ENCODE measurements at places on chromosomes 6 and 20.

DNA sequence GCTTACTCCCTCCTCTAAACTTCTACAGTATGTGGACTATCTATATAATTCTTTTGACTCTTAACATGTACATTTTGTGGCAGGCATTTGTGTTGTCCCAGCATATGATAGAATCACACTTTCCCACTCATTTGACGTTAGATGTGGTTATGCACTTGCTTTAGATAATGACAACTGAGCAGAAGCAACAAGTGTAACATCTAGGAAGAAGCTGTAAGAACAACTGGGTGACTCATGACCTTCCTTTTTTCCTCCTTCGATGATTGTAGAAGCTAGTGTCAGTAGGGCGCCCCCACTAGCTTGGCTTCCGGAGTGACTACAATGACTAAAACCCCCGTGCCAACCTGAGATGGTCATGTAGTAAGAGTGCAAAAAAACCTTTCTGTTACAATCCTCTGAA, 74.6 kb upstream of the CEP85L start:
- peak; percentile 84 for DNase-seq

DNA sequence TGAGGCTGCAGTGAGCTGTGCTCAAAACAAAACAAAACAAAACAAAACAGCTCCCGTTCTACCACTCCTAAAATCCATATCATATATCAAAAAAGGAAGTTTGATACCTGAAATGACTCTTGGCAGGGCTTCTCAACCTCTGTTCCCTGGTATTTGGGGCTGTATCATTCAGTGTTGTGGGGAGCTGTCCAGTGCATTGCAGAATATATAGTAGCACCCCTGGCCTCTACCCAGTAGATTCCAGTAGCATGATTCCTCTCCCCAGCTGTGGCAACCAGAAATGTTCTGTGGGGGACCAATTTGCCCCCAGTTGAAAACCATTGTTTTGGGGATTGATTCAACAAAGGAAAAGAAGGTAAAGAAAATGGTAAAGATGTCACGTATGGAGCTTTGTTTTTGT, 238.9 kb downstream of the PRL start:
- no peak for DNase-seq

- DNase-seq = peak; percentile 55
Observed at GRCh38 chr20:64077876-64078551, 1.3 kb downstream of the RGS19 start.

- DNase-seq = no peak
Observed at GRCh38 chr6:168162366-168162765, 83.4 kb upstream of the FRMD1 start.

DNA sequence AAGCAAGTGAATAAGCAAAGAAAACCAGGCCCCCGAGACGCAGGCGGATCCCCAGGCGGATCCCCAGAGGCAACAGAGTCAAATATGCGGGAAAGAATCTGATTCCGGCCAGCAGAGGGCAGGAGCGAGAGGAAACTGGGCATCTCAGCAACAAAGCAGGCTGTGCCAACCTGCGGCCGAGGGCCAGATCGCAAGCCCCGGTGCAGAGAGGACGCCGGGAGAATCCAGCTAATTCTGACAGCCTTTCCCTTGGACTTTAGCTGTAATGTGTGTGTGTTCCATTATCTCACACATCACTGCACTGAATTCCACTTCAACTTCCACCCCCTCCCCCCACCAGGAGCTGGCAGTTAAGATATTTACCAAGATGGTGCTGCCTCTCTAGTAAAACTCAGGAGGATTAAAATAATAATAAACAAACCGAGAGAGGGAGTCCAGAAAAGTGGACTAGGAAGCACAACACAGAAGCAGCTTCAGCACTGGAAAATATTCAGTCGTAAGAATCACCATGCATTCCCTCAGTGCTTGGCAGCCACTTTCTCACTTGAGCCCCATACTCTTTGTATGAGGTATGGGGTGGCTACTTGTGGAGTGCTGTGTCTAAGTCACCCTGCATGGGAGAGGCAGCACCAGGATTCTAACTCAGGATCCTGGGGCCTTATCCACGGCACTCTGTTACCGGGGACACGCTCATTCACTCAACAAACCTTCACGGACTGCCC, 66.2 kb upstream of the SNX9 start:
- DNase-seq = peak; percentile 85

DNA sequence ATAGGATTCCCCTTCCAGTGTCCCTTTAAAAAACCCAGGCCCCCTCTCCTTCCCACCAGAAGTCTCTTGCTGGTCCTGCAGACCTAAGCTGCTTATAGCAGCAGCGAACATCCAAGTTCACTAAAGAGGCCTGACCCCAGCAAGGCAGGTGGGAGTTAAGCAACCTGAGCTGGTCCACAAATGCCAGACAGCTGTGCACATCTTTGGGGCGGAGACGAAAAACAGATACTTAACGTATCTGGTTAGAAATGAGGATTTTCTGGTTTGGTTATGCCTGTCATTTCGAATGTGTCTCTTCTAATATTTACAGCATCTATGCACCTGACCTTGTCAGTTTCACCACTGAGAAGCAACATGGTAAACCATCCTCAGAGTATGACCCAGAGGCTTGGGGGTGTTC, 87.8 kb downstream of the SLC2A10 start:
- no peak for DNase-seq

DNA sequence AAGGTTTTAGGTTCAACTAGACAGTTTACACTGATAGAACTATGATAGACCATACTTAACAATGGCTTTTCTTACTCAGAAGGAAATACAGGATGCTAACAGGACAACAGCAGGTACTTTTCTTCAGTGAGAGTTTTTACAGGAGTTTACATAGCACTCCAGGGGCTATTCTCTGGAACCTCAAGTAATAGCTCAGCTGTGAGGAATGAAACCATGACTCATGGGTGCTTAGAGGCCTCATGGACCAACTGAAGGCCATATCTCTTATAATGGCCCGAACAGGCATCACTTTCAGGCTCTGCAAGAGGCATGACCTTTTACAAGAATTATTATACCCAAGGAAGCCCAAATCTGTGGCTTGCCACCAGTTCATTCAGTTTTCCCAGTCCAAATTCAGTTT, 31.8 kb downstream of the TREML1 start:
- no peak for DNase-seq

GRCh38 chr6:80733641-80734040, 627.2 kb downstream of the BCKDHB start:
- DNase-seq = no peak

- no peak for DNase-seq
Observed at GRCh38 chr6:127857051-127857637, 43.7 kb downstream of the THEMIS start.

DNA sequence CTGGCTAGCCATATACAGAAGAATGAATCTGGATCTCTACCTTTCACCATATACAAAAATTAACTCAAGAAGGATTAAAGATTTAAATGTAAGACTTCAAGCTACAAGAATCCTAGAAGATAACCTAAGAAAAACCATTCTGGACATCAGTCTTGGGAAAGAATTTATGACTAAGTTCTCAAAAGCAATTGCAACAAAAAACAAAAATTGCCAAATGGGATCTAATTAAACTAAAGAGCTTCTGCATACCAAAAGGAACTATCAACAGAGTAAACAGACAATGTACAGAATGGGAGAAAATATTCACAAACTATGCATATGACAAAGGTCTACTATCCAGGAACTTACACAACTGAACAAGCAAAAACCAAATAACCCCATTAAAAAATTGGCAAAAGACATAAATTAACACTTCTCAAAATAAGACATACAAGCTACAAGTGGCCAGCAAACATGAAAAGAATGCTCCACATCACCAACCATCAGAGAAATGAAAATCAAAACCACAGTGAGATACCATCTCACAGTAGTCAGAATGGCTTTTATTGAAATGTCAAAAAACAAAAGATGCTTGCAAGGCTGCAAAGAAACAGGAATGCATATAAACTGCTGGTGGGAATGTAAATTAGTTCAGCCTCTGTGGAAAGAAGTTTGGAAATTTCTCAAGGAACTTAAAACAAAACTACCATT, 66.8 kb upstream of the RSPO3 start:
- no peak for DNase-seq

- DNase-seq = no peak
Observed at GRCh38 chr6:102438171-102438570, 1044.7 kb downstream of the GRIK2 start.

- DNase-seq = no peak
Observed at GRCh38 chr6:135858931-135859330, 7.4 kb downstream of the PDE7B start.

DNA sequence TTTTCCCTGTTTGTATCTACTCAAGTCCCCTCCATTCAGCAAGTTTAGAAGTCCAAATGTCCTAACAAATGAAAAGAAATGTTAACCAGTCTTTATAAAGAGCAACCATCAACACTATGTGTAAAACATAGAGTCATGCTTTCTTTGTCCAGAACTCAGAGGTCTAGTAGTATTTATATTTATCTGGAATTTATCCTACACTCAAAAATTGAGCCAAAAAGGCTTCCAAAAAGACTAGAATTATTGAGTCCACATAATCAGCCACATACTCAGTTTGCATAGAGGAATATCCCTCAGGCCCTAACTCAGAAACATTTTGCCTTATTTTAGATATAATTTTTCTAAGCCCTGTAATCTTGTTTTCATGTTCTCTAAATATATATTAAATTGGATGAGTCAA, 455.0 kb downstream of the COL12A1 start:
- DNase-seq = no peak

DNA sequence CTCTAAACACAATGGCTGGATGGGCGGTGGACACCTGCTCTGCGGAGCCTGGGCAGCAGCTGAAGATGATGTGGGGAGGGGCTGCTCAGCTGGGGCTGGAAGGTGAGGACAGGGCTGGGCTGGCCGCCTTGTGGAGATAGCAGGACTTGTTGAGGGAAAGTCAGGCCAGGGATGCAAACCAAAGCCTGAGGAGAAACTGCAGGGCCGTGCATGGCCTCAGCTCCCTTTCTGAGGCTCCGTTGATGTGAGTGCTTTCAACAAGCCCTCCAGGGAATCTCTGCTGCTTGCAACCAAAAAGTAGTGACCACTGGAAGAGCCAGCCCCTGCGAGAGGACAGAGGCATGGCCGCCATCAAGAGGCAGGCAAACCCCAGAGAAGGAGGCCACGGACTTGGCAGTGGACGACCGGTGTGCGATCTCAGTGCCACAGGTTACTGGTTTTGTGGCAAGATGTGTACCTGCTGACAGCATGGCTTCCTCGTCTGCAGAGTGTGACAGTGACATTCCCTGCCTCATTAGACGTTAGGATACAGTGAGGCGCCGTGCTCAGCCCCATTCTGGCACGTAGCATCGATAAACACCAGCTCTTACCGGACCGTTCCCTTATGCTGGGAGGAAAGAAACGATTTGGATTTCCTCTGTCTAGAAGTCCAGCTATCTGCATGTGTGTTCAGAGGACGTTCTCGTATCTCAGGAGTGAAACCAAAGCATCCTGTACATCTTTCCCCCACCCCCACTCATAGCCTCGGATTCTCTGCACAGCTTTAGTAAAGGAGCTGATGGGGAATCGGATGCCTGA, 37.9 kb downstream of the ERMARD start:
- DNase-seq = no peak

GRCh38 chr6:154907291-154907690, 87.8 kb upstream of the TIAM2 start:
- DNase-seq = no peak

- DNase-seq = no peak
Observed at GRCh38 chr6:113187661-113188060, 669.5 kb upstream of the MARCKS start.

DNA sequence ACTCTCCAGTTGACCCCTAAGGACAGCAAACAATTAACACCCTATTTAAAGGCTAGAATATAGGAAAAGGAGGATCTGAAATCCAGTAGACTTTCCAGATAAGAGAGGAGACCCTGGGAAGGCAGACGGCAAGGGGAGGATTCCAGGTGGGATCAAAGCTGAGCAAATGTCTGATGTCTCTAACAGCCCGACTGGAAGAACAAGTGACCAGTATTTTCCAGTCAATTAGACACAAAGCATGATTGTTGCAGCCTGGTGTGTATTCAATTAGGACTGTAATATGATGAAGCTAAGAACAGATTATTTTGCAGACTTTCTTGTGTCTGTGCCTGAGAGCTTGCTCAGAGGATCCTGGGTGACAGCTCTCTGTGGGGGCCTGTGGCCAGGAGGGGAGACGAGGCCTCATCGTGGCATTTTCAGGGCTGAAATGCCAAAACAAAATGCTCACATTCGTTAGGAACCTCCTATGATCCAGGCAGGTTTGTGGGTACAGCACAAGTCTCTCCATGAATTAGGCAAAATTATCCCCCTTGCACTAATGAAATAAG, 471.8 kb upstream of the AGPAT4 start:
- DNase-seq = no peak

- no peak for DNase-seq
Observed at GRCh38 chr20:19322061-19322985, 109.9 kb downstream of the SLC24A3 start.

Data from activated CD4-positive, alpha-beta T cell treated with anti-CD3 and anti-CD28 coated beads for 4 hours (primary cell).